ENCODE measurements at places on chromosomes 3 and 15.
A peak's percentile ranks its signal among the peaks of the same experiment; 100 is the strongest.

DNA sequence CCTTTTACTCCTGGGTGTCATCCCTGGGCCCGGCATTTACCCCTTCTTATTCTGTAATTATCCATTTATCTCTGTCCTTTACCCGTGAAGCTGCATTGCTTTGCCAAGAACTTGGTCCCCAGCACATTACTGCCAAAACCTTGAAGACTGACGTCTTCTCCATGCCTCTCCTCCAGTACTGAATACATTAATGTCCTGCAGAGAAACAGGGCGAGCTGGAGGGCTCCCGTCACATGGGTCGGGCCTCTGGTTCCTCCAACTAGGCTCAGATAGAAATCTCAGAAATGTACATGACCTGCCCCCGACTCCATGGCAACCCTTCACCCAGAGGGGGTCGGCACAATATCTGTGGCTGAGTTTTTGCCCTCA is 445 bp downstream of the EFCAB12 start:
- H3K27ac ChIP-seq: no peak overlapping the region
- peaks cover 8% of the 10 kb centered on the region for H3K27me3 ChIP-seq
- DNase-seq: no peak
- peak overlapping the region; percentile 47 for H3K4me3 ChIP-seq

- no peaks in the 10 kb centered on the region for H3K27me3 ChIP-seq
- no peak overlapping the region for H3K27ac ChIP-seq
- H3K36me3 ChIP-seq: no peaks in the 10 kb centered on the region
Observed at GRCh38 chr3:171257251-171258203, 202.7 kb downstream of the TNIK start.

DNA sequence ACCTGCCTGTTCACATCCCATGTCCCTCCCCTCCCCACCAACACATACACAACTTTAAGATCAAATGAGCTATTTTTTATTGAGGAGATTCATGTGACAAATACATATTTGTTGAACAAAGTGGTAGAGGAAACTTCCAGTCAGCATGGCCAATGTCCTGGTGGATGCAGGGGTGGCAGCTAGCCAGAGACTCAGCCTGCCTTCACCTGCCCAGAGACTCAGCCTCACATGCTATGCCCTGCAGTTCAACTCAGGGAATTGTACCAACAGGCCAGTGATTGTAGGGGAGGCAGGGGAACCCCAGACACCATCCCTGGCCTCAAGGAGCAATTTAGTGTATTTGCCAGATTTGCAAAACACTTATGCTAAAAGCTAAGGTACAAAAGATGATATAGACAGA is 136.6 kb downstream of the OPA1 start:
- no peaks in the 10 kb centered on the region for H3K4me1 ChIP-seq
- no peaks in the 10 kb centered on the region for H3K27me3 ChIP-seq
- H3K27ac ChIP-seq: no peak overlapping the region
- no peak for DNase-seq
- no peak overlapping the region for H3K4me3 ChIP-seq

DNA sequence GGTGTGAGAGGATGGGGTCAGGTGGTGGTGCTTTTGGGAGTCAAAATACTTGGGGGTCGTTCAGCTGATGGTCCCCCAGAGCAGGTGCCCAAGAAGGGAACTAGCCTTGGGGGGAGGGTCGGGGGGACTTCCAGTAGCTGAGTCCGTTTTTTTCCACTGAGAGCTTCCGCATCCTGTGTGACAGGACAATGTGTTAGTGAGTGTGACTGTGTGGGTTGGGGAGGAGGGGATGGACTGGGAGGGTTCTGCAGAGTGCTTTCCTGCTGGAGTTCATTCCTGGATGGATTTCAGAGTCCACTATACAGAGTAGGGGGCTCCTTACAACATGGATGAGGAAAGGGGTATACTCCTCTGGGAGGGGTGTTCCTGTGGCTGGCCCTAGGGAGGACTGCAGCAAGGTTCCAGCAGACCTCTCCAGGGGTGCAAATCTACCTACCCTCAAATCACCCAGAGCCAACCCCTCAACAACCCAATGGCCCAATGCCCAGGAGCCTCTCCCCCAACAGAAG is 601 bp upstream of the HYAL2 start:
- no peak for DNase-seq
- no peak overlapping the region for H3K4me3 ChIP-seq
- H3K27ac ChIP-seq: no peak overlapping the region
- H3K4me1 ChIP-seq: peaks cover 31% of the 10 kb centered on the region

- no peak for DNase-seq
- H3K4me3 ChIP-seq: no peak overlapping the region
- no peaks in the 10 kb centered on the region for H3K36me3 ChIP-seq
- no peaks in the 10 kb centered on the region for H3K27me3 ChIP-seq
Observed at GRCh38 chr3:42526616-42527367, 24.3 kb downstream of the VIPR1 start.

GRCh38 chr3:45355351-45355750 is 33.0 kb upstream of the LARS2 start:
- DNase-seq: no peak
- no peaks in the 10 kb centered on the region for H3K27me3 ChIP-seq
- no peaks in the 10 kb centered on the region for H3K36me3 ChIP-seq
- no peak overlapping the region for H3K27ac ChIP-seq
- H3K4me3 ChIP-seq: no peak overlapping the region

- DNase-seq: no peak
- H3K4me1 ChIP-seq: no peaks in the 10 kb centered on the region
- H3K36me3 ChIP-seq: no peaks in the 10 kb centered on the region
- H3K27ac ChIP-seq: peak overlapping the region; percentile 52
Observed at GRCh38 chr15:75163150-75163564, 38.5 kb upstream of the C15orf39 start.

DNA sequence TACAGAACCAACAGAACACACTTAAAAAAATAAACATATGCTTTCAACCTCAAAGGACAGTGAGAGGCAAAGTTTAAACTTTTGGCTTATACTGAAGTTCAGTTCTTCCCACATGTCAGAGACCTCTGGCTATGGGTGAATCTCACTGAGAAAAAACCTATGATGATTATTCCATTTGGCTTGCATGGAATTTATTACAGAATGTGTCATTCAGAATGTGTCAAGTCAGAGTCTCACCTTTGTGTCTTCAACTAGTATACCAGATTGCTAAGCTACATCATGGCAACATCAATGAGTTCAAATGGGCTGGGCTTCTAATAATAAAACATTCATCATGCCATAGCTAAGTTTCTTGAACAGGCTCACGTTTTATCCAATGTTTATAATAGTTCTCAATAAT is 987.0 kb downstream of the NTRK3 start:
- no peak for DNase-seq
- no peak overlapping the region for H3K27ac ChIP-seq
- no peaks in the 10 kb centered on the region for H3K36me3 ChIP-seq
- no peaks in the 10 kb centered on the region for H3K27me3 ChIP-seq
- no peaks in the 10 kb centered on the region for H3K4me1 ChIP-seq

DNA sequence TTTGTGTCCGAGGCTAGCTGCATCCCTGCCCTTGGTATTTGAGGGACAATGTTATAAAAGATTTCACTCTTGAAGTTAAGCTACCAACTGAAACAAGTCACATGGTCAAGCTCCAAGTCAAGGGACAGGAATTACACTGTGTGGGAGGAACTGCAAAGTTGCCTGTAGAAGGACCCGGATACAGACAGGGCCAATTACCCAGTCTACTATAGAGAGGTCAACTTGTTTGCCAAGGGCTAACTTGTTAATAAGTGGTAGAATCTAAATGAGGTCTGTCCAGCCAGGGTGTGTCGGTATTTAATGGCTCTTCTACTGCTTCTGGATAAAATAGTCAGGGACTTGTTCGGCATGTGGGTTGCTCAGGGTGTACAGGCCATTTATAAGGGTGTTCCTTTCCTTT is 55.7 kb downstream of the PTPRG start:
- no peak overlapping the region for H3K27ac ChIP-seq
- H3K4me1 ChIP-seq: no peaks in the 10 kb centered on the region
- H3K27me3 ChIP-seq: no peaks in the 10 kb centered on the region
- no peak overlapping the region for H3K4me3 ChIP-seq
- no peaks in the 10 kb centered on the region for H3K36me3 ChIP-seq

GRCh38 chr3:180531303-180532278 is 70.4 kb upstream of the TTC14 start:
- H3K4me3 ChIP-seq: no peak overlapping the region
- no peaks in the 10 kb centered on the region for H3K27me3 ChIP-seq
- H3K4me1 ChIP-seq: no peaks in the 10 kb centered on the region
- no peaks in the 10 kb centered on the region for H3K36me3 ChIP-seq

DNA sequence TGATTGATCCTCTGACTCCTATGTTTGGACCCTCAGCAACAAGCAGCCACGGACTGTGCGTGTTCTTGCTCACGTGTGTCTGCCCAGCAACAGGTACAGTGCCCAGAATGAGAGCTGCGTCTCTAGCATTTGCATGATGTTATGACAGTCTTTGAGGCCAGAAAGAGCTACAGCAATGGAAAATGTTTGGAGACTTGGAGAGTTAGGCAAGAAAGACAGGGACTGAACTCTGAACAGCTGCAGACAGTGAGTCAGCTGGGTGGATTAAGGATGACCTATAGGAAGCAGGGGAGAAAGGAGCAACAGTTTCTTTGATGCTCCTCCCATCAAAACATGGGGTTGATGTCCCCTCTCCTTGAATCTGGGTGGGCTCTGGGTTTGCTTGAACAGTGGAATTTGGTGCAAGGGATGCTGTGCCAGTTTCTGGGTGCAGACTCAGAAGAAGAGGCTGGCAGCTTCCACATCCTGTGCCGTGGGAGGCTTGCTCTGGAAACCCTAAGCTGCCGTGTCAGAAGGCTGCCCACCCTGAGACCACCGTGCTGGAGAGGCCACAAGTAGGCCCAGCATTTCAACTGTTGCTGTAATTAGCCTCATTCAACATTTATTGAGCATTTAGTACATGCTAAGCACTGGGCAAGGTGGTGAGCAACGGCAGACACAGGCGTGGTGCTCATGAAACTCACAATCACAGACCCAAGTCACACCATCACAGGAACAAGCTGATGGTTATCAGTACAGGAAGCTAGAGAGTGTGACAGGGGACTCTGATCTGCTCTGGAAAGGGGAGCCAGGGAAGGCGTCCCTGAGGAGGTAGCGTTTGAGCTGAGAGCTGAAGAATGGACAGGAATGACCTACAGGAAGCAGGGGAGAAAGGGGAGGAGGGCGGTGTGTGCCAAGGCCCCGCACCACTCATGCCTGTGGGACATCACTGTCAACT is 21.7 kb downstream of the CCR9 start:
- no peak overlapping the region for H3K27ac ChIP-seq
- no peak overlapping the region for H3K4me3 ChIP-seq
- H3K36me3 ChIP-seq: no peaks in the 10 kb centered on the region
- H3K4me1 ChIP-seq: no peaks in the 10 kb centered on the region

DNA sequence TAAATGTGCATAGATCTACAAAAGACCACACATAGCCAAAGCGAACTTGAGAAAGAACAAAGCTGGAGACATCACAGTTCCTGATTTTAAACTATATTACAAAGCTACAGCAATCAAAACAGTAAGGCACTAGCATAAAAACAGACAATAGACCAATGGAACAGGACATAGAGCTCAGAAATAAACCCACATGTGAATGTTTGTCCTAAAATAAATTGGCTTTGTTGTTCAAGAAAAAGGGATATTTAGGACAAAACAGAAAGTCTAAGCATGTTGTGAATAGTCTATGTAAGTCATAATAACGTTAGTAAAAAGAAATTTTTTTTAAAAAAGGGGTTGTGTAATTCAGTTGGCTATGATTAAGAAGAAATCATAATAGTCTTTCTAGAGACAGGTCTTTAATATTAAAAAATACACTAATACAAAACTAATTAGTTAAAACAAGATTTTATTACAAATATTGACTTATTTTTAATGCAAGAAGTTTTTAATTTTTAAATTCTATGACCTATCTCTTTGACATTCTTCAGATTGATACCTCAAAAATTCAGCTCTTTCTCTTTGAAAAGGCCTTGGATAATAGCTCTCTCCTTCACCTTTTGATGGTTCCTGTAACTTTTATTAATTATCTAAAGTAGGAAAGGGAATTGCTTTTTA is 11.6 kb downstream of the TMEM212 start:
- H3K4me3 ChIP-seq: no peak overlapping the region
- H3K27ac ChIP-seq: no peak overlapping the region
- peaks cover 21% of the 10 kb centered on the region for H3K4me1 ChIP-seq
- DNase-seq: no peak

DNA sequence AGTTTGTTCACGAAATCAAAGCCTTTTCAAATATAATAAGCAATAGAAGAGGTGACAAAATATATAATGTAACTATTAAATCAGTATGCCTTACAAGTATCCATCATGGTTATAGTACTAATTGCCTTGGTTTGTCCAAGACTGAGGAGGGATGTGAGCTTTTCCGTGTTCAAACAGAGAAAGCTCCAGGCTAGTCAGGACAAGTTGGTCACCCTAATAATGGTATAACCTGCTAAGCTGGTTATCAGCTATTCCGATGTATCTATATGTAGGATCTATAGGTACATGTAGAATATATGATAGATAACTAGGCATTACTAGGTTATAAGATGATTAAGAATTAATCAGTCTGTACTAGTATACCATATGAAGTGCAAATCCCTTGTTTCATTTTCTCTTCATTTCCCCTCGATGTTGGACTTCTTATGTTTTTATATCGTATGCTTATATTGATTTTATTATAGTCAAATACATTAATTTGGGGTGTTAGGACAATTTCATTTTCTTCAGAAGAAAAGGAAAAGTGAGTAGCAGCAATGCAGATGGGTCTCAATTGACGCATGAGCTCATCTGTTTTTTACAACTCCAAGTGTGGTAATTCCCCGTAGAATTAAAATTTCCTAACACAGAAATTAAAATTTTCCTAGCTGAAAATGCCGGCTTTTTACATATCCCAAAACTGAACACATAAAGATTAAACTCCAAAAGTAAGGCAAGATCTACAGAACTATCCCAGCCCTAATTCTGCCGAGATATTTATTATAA is 419.1 kb downstream of the TIGIT start:
- no peaks in the 10 kb centered on the region for H3K4me1 ChIP-seq
- no peak for DNase-seq
- H3K27me3 ChIP-seq: no peaks in the 10 kb centered on the region
- no peaks in the 10 kb centered on the region for H3K36me3 ChIP-seq

GRCh38 chr3:111311126-111311525 is 230.9 kb upstream of the CD96 start:
- H3K27me3 ChIP-seq: no peaks in the 10 kb centered on the region
- peaks cover 17% of the 10 kb centered on the region for H3K4me1 ChIP-seq
- no peaks in the 10 kb centered on the region for H3K36me3 ChIP-seq
- H3K4me3 ChIP-seq: no peak overlapping the region
- DNase-seq: no peak

GRCh38 chr3:61381745-61382392 is 130.6 kb upstream of the FHIT start:
- no peak overlapping the region for H3K4me3 ChIP-seq
- H3K4me1 ChIP-seq: no peaks in the 10 kb centered on the region
- H3K27me3 ChIP-seq: no peaks in the 10 kb centered on the region

DNA sequence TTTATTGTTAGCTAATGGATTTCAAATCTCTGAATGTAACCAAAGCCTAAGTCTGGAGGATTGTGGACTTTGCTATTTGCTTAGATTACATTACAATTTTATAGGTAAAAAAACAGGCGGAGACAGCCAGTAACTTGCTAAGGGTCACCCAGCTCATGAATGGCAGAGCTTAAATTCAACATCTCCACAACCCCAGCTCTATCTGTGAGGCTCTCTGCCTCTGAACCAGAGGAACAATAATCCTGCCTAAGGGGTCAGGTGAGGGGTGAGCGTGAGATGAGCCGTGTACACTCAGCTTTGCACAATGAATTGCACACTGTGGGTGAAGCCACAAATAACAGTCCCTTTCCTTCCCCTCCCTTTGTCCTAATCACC is 69.8 kb upstream of the SPATA12 start:
- H3K4me1 ChIP-seq: no peaks in the 10 kb centered on the region
- H3K27ac ChIP-seq: no peak overlapping the region

GRCh38 chr3:138457863-138458735 is 23.7 kb downstream of the ESYT3 start:
- H3K27ac ChIP-seq: no peak overlapping the region
- no peak for DNase-seq
- H3K4me1 ChIP-seq: no peaks in the 10 kb centered on the region
- H3K4me3 ChIP-seq: no peak overlapping the region
- no peaks in the 10 kb centered on the region for H3K36me3 ChIP-seq
- H3K27me3 ChIP-seq: no peaks in the 10 kb centered on the region
